Activated naive CD4-positive, alpha-beta T cell (primary cell): ENCODE measurements at places on chromosomes 5 and 9.

GRCh38 chr9:129509533-129509928 is 111.4 kb downstream of the C9orf50 start:
- DNase-seq = no peak

DNA sequence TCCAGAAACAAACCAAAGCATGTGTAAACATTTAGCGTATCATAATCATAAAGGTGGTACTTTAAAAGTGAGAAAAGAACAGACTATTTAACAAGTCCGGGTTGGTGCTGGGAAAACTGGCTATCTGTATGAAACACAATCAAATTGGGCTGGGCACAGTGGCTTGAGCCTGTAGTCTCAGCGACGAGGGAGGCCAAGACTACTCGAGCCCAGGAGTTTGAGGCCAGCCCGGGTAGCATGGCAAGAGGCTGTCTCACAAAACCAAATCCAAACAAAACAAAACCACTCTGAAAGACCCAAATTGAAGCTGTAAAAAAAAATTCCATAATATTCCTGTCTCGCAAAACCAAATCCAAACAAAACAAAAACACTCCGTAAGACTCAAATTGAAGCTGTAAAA is 4.3 kb downstream of the MRNIP start:
- no peak for DNase-seq

GRCh38 chr5:15850939-15851341 is 328.7 kb downstream of the MARCHF11 start:
- no peak for DNase-seq

GRCh38 chr5:98631311-98632054 is 142.0 kb upstream of the RGMB start:
- no peak for DNase-seq

DNA sequence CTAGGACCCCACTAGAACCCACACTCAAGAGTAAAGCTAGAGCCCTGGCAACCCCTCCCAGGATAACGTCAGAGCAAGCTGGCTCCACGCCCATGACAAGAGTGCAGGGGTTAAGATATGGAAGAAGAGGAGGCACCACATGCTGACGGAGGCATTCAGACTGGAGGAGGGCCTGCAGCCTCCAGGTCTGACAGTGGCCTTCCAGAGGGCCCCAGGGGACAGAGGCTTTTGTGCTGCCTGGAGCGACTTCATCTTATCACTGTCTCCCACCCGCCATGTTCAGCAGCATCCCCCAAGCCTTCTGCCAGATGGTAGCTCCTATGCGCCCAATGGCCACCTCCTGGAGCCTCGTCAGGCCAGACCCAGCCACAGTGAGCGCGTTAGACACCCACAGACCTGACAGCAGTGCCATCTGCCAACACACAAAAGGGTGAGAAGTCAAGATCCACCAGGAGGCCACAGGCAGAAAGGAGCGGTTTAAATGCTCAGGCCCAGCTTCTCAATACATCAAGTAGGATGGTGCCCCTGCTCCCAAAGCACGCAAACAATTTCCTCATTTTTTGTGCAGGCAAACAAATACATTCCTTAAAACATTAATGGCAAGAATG is 65.8 kb downstream of the C5orf15 start:
- DNase-seq = no peak

- DNase-seq = no peak
Observed at GRCh38 chr5:40685193-40685592, 5.5 kb downstream of the PTGER4 start.

GRCh38 chr5:6431214-6432195 is 17.2 kb upstream of the UBE2QL1 start:
- DNase-seq = no peak

DNA sequence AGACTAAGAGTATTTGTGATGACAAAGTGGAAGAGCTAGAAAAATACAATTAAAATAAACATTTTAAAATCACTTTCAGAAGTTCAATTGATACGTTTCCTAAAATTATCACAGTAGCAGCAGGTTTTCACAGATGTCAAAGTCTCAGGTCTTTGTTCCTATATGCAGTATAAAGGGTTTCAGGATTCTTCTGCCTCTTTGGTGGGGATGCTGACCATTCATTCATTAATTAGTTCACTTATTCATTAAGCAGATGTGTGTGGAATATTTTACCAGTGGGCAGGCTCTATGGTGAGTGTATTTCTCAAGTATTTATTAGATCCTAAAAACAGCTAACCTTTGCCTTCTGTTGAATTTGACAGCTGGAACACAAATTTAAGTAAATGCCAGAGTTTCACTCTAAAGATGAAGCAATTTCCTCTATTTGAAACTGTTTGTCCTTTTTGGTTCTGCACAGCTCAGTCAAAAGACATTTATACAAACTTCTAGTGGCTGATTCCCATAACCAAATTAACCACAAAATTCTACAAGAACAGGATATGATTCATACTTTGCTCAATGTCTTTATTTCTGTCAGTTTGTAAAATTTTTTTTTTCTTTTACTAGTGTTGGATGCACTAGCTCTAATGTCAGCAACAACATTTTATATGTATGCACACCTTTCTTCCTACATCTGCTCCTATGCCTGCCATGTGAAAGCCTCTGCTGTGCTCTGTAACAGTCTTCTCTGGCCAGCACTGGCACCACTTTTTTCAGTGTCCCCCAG is 75.9 kb upstream of the PRR16 start:
- no peak for DNase-seq

- DNase-seq = no peak
Observed at GRCh38 chr5:158084292-158084691, 225.3 kb upstream of the CLINT1 start.

DNA sequence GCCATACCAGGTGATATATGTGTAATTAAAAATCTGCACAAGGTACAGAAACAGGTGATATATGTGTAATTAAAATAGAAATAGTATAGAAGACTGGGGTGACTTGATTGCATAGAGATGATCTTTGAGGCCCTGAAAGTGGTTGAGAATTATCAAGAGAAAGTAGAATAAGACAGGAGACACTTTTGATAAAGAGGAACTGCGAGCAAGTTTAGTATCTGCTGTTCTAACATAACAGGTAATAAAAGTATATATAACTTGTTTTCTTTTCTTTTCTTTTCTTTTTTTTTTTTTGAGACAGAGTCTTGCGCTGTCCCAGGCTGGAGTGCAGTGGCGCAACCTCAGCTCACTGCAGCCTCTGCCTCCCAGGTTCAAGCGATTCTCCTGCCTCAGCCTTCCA is 5.4 kb downstream of the SNX2 start:
- DNase-seq = no peak

- DNase-seq = no peak
Observed at GRCh38 chr5:156929366-156929948, 33.6 kb downstream of the TIMD4 start.

- DNase-seq = no peak
Observed at GRCh38 chr9:90891308-90892040, 89.9 kb downstream of the SYK start.

DNA sequence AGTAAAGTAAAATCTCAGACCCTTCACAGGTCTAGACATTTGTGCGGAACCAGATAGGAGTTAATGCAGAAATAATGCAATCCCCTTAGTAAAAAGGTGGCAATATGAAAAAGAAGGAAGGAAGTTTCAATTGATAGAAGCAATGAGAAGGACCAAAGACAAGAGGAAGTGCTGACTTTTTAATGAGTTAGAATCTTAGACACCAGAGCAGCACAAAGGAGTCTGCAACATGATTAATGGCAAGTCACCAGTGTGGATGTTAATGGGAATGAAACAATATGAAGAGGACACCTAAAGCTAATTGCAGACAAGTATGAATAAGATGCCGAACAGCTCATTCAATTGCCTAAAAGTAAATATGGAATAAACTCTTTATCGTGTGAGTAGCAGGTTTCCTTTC is 50.9 kb downstream of the MEGF9 start:
- DNase-seq = no peak

- DNase-seq = no peak
Observed at GRCh38 chr5:100110497-100110896, 424.7 kb upstream of the FAM174A start.

DNA sequence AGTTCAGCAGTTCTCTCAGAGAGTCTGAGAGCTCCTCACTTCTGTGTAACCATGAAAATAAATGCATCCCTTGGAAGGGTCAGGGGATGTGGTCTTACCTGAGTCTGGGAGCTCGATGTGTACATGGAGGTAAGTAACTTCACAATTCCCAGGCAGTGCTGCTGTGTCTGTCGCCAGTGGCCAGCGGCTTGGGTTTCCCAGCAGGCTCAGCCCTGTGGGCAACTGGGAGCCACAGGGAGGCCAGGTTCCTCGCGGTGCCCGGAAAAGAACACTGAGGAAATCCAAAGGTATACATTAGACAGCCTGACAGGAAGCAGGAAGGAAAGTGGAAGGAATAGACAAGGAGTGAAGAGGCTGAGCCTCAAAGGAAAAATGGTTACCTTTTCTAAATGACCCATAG is 62.2 kb downstream of the OSTF1 start:
- DNase-seq = no peak

GRCh38 chr5:170173227-170173626 is 59.6 kb upstream of the C5orf58 start:
- DNase-seq = no peak

DNA sequence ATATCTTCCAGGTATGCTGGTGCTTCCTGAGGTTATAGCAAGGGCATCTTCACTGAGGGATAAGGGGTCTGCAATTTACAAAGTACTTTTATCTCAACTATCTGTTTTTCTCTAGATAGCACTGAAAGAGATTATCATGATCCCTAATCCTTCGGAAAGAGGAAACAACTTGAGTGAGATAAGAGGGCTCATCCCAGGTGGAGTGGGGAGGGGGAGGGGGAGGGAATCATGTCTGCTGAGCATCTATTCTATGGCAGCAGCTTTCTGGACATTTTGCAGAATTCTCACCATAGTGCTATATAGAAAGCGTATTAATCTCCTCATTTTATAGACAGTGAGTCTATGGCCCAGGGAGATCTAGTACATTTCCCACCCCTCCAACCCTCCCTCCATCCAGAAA is 5.9 kb downstream of the TNFSF15 start:
- no peak for DNase-seq
